ENCODE measurements at places on chromosomes 11 and 22.
A peak's percentile ranks its signal among the peaks of the same experiment; 100 is the strongest.

GRCh38 chr11:16843294-16843693, 104.8 kb downstream of the C11orf58 start:
- no peak for DNase-seq

DNA sequence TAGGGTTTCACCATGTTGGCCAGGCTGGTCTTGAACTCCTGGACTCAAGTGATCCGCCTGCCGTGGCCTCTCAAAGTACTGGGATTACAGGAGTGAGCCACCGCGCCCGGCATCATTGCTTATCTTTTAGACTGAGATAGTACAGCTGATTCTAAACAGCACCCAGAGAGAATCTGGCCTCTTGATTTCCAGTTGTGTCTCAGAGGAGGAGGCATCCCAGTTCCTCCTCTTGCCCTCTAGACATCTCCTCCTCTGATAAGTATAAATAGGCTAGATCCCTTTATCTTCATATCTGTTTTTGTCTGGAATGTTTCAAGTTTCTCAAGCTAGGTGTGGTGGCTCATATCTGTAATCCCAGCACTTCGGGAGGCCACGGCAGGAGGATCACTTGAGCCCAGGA, 7.0 kb downstream of the MARK2 start:
- DNase-seq = no peak

DNA sequence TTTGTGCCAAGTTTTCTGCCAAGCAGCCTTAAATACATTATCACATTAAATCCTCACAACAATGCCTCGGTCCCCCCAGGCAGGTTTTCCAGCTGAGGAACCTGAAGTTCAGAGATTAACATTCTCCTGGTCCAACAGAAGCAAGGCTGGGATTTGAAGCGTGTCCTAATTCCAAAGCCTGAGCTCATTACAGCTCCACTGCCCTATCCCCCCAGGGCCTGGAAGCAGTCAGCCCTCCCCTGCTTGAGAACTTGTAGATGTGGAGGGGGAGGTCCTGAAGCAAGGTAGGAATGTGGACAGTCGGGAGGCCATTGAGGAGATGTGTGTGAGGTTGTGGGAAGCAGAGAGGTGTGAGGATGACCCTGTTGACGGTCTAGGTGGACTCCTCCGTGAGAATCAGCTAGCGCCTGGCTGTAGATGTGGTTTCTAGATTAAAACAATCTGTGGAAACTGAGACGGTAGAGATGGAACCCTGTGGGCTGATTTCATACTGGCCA, 8.1 kb downstream of the GRAMD1B start:
- no peak for DNase-seq

DNA sequence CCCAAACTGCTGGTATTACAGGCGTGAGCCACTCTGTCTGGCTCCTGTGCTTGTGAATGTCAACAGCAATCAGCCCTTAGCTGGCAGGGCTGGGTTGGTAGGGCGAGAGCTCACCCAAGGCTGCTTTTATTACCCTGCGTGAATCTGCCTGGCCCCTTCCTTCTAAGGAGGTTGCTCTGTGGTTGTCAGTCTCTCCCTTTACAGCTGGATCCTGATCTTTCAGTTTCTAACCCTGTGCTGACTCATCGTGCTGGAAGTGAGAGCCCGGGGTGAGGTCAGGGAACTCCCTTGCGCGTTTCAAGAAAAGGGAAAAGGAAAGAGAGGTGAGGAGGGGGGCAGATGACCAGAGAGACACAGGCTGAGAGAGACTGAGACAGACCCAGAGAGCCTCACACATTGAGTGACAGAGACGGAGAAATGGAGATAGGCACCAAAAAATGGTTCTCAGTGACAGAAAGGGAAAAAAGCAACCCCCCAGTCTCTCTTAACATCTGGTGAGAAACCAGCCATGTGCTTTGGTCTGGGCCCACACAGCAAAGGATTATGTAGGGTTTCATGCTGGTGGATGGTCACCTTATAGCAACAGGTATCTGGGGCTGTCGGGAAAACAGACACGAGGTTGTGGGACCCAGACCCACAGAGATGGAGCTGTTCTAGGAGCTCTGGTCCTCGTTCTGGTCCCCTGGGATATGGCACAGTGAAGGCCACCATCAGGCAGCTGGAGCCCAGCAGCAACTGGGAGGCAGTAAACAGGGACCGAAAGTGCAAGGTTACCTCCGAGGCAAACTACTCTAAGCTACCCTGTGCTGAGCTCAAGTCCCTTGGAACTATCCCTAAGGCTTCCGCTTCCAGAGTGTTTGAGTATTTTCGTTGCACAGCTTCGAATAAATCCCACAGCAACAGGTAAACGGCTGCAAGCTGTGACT, 2.5 kb downstream of the TCN2 start:
- DNase-seq = peak; percentile 74

DNA sequence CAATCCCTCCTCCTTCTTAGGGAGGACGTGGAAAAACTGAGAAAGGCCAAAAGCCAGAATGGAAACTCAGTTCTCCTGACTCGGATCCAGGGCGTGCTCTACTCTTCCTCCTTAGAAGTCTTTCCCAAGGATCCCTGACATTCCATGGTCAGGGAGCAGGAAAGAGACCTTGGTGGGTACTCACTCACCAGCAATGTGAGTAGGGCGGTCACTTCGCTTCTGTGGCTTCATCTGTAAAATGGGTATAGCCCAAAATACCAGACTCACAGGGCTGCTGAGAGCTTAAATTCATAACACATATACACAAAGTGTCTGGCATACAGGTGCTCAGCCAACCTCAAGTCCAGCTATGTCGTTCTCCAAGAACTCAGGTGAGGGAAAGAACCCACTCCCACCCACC, 629 bp upstream of the KCTD17 start:
- DNase-seq = no peak

- DNase-seq = no peak
Measured at GRCh38 chr22:19658057-19658966, 56.0 kb upstream of the SEPTIN5 start.

DNA sequence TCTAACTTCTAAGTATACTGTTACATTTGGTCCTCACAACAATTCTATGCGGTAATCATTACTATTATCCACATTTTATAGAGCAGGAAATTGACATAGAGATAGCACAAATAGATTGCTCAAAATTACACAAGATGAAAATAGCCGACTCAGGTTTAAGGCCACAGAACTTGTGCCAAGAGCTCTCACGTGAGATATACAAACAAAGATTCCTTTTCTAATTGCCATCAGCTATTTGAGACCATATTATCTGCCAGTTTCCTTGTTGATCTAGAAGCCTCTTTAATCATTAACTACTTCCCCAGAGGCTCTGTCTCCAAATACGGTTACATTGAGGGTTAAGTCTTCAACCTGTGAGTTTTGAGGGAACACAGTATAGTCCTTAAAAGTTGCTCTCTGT, 61.0 kb upstream of the GLYATL1B start:
- no peak for DNase-seq

DNA sequence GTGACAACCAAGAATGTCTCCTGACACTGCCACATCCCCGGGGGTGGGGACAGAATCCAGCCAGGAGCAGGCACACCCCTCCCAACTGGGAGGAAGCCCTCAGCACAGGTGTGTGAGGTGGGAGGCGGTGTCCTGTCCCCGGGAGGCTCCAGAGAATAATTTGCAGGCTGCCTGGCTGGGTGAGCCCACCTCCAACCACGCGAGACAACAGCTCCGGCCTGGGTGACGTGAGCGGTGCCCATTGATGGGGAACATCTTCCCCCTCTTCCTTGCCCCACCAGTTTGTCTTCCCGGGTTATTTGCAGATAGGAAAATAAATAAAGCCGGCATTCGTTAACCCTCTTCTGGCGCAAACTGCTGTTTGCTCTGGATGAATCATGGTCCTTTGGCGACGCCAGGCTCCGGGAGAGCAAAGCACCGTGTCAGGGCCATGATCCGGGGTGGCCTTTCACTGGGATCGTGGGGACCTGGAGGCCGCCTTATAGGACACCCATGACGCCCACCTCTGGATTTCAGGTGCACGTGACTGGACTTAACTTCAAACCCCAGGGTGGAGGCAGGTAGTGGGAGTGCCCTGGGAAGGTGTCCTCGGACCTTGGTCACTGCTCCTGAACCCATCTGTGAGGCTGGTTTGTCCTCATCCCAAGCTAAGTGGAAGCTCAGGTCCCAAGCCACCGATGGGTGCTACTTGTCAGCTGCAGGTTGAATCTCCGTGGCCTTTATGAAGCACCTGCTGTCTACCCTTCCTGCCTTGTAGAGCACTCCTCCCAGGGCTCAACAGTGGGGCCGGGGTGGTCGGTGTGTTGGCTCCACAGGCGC, 13.9 kb downstream of the CCND1 start:
- no peak for DNase-seq

DNA sequence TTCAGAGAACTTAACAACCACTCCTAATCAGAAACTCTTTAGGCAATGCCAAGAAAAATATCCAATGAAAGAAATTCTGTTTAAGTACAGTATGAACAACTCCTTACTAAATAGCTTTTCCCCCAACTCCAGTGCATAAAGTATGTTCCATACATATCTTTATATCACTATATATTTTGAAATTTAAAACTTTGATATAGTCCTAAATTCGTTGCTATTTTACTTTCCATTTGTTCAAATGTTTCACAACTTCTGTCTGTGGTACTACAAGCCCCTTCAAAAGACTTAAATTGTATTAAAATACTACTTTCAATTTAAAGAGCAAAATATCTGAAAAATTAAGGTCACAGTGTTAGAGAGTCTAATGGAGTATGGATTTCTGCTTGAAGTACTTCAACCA, 52.6 kb downstream of the STK33 start:
- DNase-seq = no peak

GRCh38 chr22:27134315-27134701, 476.9 kb downstream of the MIAT start:
- DNase-seq = peak; percentile 89

DNA sequence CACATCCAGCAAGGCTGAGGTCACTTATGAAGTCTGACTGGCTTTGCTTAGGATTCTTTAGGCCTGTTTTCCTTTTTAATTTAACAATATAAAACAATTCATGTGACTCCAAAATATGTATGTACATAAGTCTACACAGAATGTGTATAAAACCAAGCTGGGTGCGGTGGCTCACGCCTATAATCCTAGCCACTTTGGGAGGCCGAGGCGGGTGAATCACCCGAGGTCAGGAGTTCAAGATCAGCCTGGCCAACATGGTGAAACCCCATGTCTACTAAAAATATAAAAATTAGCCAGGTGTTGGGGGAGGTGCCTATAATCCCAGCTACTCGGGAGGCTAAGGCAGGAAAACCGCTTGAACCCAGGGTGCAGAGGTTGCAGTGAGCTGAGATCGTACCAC, 83.1 kb downstream of the SHANK2 start:
- no peak for DNase-seq

- DNase-seq = no peak
Measured at GRCh38 chr11:73360743-73361369, 15.3 kb upstream of the RELT start.

GRCh38 chr11:73091521-73092305, 50.4 kb downstream of the FCHSD2 start:
- no peak for DNase-seq

GRCh38 chr11:87536016-87536415, 498.3 kb downstream of the TMEM135 start:
- no peak for DNase-seq

DNA sequence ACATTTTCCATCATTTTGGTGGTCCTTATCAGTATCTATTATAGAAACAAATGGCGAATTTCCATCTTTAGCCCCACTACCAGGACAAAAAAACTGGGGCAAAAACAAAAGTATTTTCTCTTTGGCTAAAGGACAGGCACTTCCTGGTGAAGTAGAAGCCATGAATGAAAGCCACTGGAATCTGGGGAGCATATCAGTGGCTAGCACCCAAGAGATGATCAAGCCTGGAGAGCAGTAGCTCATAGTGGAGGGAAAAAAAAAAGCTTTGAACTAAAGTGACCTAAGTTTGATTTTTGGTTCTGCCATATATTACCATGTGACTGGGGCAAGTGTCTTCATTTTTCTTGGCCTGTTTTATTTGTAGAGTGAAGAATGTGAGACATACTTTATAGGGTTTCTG, 272.3 kb downstream of the GUCY1A2 start:
- no peak for DNase-seq

- no peak for DNase-seq
Measured at GRCh38 chr11:3796801-3797328, 489 bp downstream of the NUP98 start.

DNA sequence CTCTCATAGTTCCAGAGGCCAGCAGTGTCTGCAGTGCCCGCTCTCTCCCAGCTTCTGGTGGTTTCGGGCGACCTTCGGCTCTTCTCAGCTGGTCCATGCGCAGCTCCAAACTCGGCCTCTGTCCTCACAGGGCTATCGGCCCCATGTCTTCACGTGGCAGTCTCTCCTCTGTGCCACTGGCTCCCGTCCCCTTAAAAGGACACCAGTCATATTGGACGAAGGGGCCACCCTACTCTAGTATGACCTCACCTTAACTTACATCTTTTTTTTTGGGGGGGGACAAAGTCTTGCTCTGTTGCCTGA, 13.8 kb downstream of the LTO1 start:
- DNase-seq = no peak

- no peak for DNase-seq
Measured at GRCh38 chr11:86035164-86035563, 33.7 kb downstream of the PICALM start.

GRCh38 chr11:122808478-122808869, 29.8 kb upstream of the CRTAM start:
- no peak for DNase-seq

- no peak for DNase-seq
Measured at GRCh38 chr11:34528072-34528471, 14.5 kb upstream of the ELF5 start.

- DNase-seq = no peak
Measured at GRCh38 chr22:23053051-23053707, 17.1 kb upstream of the GNAZ start.

DNA sequence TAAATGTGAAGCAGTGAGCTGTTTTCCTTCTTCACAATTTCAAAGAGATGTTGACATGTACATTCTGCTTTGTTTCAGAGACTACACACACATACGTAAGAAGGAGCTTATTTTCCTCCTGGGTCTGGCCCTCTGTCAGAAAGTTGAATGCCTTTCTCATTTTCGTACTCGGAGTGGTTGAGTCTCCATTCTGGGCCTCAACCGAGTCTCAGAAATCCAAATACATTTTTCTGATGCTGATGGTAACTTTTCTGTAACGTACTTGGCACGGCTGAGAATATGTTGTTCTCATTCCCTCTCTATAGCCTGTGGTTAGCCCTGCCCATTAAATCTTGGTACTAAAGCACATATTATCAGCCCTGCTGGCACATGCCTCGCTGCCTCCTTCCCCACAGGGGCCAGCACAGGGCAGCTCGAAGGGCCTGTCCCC, 25.3 kb downstream of the PARVA start:
- DNase-seq = no peak
